ENCODE measurements at places on chromosomes 2 and 18.
A peak's percentile ranks its signal among the peaks of the same experiment; 100 is the strongest.

GRCh38 chr2:147925886-147926285 is 81.1 kb downstream of the ACVR2A start:
- no peak for DNase-seq

- no peak for DNase-seq
Observed at GRCh38 chr2:15260196-15260595, 300.9 kb downstream of the NBAS start.

GRCh38 chr18:12405066-12405465 is 2.7 kb upstream of the PRELID3A start:
- no peak for DNase-seq

GRCh38 chr2:61537277-61537949 is 743 bp downstream of the XPO1 start:
- no peak for DNase-seq

DNA sequence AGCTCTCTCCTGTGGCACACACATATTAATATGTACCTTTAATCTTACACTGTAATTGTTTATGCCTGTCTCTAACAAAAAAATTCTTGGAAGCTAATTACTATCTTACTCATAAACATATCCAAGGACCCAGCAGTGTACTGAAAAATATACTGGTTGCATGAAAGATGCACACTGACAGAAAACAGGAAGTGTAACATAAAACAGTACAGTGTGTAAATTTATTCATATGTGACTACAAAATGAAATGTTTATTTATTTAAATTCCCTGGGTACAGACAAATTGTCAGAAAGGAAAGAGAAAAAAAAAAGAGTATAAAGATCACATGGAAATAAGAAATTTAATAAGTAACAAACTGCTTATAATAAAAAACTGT is 28.5 kb downstream of the TMEM131 start:
- no peak for DNase-seq

GRCh38 chr2:239253264-239253663 is 147.6 kb downstream of the HDAC4 start:
- no peak for DNase-seq

DNA sequence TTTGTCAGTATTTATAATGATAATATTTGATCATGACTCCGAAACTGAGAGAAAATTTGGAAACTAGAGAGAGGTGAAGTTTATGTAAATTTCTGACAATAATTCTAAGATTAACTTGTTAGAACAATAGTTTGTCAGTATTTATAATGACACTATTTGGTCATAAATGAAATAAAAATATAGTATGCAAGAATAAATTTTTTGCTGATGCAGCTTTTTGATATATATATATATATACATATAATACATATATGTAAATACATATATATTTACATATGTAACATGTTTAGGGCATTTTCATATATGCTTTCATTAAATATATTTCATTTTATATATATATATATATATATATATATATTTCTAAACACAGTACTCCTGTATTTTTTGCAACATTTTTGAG is 1158.1 kb downstream of the LRP1B start:
- no peak for DNase-seq

GRCh38 chr2:195532628-195533271 is 124.3 kb upstream of the SLC39A10 start:
- no peak for DNase-seq

DNA sequence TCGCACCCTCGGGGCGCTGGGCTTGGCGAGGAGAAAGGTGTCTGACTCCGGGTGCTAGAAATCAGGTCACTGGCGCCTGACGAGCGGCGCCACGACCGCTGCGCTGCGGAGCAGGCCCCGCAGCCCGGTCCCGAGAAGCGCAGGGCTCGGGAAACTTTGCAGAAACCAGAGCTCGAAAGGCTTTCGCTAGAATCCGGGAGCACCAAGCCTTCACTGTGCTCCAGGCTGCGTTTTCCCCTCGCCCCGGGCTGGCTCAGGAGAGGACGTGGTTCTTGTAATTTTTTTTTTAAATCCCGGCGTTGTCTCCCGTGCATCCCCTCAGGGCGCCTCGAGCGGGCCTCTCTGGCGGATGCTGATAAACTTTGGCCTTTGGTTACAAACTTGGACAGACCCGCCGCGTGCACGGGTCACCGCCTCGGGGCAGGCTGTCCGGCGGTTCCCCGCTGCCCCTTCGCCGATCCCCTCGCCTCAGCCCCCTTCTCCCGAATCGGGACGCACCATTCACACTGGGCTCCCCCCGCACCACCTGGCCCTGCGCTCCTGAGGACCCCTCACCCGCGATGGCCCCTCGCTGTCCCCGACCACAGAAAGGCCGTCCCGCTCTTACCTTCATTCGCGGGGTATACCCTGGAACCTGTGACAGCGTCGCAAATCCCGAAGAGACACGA is 419 bp downstream of the EPHA4 start:
- no peak for DNase-seq

DNA sequence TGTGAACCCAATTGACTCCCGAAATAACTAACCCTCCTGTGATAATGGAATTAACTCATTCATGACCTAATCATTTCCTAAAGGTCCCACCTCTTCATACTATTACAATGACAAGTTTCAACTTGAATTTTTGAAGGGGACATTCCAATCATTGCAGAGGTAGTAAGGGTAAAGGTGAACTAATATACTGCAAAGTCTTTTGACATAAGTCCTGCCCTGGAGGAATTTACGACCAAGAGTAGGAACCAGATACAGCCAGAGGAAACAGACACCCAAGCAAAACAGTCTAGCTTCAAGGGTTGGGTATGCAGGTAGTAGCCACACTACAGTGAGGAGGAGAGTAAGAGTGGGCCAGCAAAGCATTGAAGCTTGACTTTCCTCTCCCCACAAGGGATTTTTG is 1.2 kb upstream of the SRBD1 start:
- DNase-seq: no peak

- DNase-seq: peak; percentile 98
Observed at GRCh38 chr2:105337122-105338019, at the start of gene C2orf49. C2orf49 (plus strand) TSS chr2:105337540; CDS start chr2:105337588, 48 bp downstream.

DNA sequence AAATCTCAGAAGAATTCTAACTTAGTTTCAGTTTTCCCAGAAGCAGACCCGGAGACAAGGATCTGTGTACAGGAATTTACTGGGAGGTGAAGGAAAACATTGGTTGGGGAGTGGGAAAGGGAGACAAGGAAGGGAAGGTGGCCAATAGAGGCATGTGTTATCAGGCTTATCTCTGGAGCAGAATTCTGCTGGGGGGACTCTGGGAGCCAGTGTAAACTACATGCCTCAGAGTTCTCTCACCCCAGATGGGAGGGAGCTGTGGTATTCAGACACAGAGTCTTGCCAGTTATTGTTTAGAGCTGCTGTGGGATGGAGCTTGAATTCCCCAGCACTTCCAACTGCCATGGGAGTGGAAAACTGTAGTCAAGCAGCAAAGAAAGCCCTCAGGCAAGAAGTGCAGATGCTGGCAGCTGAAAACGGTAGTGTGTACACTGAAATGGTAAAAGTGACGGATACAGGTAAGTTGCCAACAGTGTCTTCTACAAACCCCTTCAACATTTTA is 19.0 kb downstream of the DNPEP start:
- DNase-seq: no peak

- peak; percentile 46 for DNase-seq
Observed at GRCh38 chr2:231613663-231614558, 21.2 kb downstream of the TEX44 start.

GRCh38 chr2:205500065-205500464 is 182.2 kb upstream of the NRP2 start:
- DNase-seq: no peak

DNA sequence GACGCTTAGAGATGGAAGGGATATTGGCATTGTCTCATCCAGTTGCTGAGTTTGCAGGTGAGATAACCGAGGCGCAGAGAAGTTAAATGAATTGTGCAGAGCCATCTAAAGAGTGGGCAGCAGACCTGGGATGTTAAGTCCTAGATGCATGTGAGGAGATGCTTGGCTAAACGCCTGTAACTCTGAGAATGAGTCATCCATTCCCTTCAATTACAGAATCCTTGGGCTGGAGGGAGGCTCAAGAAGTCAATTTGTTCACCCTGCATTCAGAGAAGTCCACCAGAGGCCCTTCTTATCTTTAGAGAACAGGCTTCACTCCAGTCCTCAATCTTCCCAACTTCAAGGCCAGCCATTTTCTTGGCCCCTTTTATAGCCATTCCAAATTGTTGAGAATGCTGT is 1.6 kb downstream of the EHD3 start:
- no peak for DNase-seq

- DNase-seq: no peak
Observed at GRCh38 chr18:74277296-74277695, 14.5 kb downstream of the CYB5A start.

DNA sequence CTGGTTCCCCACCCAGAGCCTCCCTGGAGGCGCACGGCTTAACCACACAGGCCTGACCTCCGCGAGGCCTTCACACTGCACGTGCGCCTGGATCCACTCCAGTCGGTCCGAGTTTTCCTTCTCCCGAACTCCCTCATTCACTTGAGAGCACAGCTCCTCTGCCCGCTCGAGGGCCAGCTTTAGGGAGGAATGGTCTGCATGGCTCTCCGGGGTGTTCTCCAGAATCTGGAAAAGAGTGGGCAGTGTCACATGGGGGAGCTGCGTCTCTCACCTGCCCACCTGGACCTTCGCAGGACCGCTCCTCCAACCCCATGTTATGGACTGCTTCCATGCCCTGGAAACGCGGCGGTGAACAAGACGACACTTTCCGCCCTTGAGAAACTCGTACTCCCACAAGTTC is 35.9 kb downstream of the FAM228A start:
- DNase-seq: no peak

DNA sequence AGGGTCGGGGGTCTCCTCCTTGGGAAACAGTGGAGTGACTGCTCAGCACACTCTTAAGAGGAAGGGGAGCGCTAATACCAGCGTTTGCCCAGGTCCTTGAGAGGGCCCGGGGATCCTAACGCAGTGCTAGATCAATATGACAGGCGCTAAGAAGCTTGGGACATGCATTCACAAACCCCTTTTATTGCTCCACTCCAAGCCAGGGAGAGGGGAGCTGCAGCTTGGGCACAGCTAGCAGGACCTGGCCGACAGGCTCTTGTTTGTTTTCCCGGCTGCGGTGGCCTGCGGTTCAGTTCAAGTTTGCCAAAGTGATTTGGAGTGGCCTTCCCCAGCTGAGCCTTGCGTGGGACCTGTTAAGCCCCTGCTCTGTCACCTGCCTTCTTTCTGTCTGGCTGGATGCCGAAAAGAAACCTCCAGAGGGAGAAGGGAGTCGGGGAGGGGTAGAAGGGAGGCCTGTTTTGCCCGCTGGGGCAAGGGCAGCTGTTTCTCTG is 152.1 kb downstream of the GLI2 start:
- no peak for DNase-seq

DNA sequence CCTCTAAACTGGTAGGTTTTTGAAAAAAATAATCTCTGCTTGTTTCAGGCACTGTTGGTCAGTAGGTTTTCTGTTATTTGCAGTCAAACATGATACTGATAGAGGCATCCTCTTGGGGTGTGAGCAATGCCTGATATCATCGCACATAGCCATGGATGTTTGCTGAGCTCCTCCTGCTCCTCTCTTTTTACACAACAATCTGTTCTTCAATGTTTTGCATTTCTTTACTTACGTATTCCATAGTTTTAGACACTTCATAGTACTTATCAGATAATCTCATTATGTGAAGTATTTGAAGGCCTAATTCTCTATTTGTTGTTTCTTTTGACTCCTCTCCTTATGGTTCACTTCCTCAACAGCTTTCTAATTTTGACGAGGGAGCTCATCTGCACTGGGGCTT is 23.0 kb upstream of the HS6ST1 start:
- DNase-seq: no peak

DNA sequence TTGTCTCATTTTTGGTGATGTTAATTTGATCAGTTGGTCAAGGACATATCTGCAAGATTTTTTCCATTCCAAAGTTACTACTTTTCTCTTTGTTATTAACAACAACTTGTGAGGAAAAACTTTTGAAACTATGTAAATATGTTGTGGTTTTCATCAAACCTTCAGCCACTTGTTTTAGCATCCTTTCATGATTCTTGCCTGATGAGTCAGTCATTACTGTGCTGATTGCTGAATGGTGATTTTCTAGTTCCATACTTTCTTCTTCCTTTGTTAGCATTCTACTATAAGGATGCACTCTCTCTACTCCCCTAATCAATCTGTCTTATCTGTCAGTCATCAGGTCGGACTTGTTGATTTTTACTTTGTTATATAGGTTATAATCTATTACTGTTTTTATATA is 10.9 kb downstream of the TMEM87B start:
- DNase-seq: no peak

- no peak for DNase-seq
Observed at GRCh38 chr2:73109431-73110167, 3.1 kb downstream of the RAB11FIP5 start.

DNA sequence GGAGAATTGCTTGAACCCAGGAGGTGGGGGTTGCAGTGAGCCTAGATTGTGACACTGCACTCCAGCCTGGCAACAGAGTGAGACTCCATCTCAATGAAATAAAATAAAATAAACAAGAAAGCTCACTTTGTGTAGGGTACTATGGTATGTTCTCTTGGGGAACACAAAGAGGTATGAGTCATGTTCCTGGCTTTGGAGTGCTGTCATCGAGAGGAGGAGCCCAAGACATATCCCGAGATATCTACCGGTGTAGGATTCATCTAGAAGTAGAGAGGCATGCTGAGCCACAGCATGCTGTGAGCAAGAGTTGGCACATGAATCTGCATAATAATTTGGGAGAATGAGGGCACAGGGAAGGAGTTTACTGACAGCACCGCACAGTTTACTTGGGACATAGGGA is 244.9 kb upstream of the EPHA4 start:
- DNase-seq: no peak

- DNase-seq: no peak
Observed at GRCh38 chr18:69936191-69936558, 11.5 kb downstream of the CD226 start.

DNA sequence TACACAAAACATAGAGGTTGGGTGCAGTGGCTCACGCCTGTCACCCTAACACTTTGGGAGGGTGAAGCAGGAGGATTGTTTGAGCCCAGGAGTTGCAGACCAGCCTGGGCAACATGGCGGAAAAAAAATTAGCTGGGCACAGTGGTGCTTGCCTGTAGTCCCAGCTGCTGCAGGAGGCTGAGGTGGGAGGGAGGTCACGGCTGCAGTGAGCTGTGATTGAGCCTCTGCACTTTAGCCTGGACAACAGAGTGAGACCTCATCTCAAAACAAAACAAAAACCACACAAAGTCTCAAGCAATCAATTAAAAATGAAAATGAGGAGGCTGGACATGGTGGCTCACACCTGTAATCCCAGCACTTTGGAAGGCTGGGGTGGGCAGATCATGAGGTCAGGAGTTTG is 4.9 kb downstream of the NOP58 start:
- no peak for DNase-seq

- DNase-seq: no peak
Observed at GRCh38 chr18:35460736-35461161, 37.0 kb downstream of the INO80C start.

DNA sequence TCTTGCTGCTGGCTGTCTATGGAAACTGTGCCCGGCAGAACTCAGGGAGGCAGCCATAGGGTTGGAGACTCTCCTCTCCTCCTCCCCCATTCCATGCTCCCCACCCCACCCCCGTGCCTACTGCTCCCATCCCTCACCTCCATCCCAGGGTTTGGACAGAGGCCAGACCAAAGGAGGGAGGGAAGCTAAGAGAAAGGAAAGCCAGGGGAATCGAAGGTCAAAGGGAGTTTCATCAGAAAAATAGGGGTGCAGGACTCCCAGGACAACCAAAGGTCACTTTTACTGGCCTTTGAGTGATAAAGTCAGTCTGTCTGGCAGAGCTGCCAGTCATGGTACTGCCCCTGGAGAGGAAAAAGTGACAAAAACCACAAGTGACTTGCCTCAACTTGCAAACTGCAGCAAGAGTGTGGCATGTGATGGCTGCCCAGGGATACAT is 187.3 kb upstream of the CTAGE1 start:
- DNase-seq: no peak
